ENCODE measurements at places on chromosomes 3 and 15.

DNA sequence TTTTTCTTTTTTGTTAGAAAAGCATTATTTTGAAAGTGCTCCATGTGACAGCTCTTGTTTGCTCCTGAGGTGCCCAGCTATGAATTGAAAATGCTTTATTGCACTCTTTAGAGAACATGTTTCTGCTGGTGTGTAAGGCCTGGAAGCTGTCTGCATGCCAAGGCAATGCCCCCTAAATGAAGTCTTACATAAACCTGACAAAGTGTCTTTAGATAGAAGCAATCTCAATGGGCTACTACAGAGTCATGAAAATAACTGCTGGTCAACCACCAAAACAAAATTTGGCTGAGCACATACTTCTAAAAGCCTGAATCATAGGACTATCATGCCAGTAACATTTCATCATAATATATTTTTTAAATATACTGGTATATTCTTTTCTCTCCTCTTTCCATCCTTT lies 178.7 kb downstream of the THRB start:
- no peak for DNase-seq

GRCh38 chr3:115628075-115628412 lies 4.7 kb downstream of the GAP43 start:
- no peak for DNase-seq

- no peak for DNase-seq
Observed at GRCh38 chr15:80750575-80750974, 28.6 kb upstream of the CEMIP start.

GRCh38 chr3:78906245-78906644 lies 861.6 kb downstream of the ROBO1 start:
- DNase-seq: peak; percentile 40

DNA sequence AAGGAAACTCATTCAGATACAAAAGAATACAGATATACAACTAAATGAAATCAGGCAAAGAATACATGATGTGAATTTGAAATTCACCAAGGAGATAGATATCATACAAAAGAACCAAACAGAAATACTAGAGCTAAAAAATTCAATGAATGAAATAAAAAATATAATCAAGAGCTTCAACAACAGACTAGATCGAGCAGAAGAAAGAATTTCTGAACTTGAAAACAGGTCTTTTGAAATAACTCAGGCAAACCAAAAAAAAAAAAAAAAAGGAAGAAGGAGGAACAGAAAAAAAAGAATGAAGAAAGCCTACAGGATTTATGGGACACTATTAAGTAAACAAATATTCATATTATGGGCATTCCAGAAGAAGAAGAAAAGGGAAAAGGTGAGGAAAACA lies 137.8 kb downstream of the DMXL2 start:
- DNase-seq: no peak

GRCh38 chr3:189999718-190000117 lies 121.0 kb downstream of the P3H2 start:
- DNase-seq: no peak

DNA sequence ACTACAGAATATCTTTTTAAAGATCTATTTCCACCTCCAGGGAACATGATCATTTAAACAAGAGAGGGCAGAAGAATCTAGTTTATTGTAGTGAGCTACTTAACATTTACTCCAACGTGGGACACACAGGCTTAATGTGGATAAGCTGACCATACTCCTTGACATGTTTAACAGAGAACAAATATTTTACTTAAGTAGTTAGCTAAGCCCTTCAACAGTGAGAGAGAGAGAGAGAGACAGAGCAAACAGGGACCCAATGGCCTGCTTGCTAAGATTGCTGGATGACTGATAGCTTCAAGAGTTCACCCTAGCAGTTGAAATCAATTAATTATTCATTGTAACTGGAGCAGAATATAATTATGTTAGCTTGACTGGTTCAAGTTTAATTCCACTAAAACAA lies 158.6 kb downstream of the ADAM10 start:
- no peak for DNase-seq

DNA sequence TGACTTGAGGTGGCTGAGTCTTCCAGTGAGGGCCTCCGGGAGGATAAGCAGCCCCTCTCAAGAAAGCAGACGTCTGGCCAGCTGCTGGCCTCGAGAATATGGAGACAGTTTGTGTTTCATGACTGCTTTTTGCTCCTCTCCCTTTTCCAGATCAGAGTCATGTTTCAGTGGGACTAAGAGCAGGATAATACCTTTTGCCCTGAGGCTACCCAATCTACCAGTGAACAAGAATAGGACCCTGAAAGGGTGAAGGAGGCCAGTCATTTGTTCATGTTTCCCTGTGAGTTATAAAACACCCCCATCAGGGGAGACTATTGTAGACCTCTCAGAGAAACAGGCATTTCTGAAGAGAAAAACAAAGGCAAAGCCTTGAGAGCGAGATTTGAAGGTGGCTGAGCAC lies 137.4 kb downstream of the RYR3 start:
- DNase-seq: no peak

DNA sequence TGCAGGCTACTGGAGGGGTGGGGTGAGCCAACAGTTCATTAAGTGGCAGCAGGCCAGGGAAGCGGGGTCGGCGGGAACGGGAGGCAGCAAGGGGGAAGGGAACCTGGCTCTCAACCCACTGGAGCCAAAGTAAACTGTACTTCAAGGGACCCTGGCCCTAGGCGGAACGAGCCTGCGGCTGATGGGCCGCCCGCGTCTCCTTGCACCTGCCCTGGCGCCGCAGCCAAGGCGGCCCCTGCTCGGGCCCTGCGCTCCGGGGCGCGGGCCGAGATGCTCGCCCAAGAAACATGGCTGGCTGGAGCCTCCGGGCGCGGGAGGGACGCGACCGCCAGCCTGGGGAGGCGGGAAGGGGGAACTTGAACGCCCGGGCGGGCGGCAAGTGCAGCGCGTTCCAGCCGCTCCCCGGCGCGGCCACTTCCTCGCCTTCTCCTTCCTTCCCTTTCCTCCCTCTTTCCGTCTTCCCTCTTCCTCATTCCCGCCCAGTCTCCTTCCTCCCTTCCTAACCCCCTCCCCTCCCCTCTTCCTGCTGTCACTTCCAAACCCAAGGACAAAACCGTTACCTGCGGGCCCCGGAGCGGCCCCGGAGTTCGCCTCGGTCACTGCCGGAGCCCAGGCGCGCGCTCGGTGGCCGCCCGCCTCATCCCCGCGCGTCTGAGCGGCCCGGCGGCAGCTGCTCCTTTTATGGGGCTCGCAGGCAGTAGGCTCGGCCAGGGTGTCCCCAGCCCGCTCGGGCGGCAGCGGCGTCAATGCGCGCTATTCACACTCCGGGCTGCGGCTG lies 489.7 kb downstream of the MAGI1 start:
- peak; percentile 7 for DNase-seq

- no peak for DNase-seq
Observed at GRCh38 chr3:155208183-155208800, 85.2 kb downstream of the STRIT1 start.

DNA sequence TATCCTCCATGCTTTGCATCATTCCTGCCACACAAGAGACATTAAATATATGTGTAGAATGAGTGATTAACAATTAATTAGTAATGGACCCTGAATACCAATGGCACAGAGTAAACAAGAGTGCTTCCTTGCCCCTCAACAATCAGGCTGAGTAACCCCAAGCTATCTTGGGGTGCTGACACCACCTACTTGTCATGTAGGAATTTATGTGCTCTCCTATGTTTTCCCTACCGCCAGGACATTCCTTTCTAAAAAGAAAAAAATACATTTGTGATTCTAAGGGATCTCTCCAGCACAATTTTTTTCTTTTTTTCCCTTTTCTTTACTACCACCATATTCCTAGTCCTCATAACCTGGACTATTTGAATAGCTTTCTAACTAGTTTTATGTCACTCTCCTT lies 449.1 kb downstream of the MFSD1 start:
- no peak for DNase-seq

DNA sequence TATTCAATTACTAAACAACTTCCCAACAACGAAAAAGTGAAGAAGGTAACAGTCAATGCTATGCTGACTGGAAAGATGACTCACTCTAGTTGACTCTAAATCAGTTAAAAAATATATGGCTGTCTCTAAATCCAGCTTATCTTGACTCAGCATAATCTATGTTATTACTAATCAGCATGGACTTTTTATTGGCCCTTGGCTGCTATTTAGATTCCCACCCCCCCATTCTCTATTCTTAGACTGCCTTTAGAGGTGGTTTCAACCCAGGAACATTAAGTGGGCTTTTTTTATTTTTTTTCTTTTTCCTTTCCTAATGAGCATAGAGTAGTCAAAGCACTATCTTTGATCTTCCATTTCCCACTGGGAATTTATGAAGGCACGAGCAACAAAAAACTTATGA lies 1.9 kb downstream of the PCOLCE2 start:
- DNase-seq: no peak

DNA sequence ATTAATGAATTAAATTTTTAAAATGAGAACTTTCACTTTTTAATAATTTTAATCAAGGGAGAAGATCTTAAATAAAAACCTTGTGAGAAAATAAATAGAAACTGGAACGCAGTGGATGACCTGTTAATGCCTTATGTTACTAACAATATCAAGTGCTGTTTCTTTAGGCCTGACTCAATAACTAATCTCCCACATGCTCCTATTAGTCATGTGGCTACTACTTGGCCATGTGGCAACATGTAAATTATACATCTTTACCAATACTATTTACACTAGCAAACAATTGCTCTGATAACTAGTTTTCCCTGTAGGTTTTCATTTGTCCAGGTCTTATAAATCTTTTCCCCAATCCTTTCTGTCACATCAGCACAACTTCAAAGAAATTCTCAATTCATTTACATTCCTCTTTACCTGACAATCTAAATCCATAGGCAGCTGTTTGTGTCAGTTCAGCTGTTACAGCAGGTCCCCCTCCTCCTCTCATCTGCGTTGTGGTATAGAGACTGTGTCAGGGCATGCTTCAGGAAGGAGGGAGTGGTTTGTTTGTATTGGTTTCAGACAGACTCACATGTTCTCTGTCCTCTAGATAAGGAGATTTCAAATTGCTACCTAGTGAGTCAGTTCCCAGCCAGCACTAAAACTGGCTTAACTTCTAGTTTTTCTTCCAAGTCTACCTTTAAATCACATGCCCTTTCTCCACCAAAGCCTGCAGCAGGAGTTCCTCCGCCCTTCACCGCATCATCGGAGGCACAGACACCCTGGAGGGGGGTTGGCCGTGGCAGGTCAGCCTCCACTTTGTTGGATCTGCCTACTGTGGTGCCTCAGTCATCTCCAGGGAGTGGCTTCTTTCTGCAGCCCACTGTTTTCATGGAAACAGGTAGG lies 11.3 kb upstream of the C3orf52 start:
- DNase-seq: peak; percentile 19

- DNase-seq: no peak
Observed at GRCh38 chr3:194201953-194202666, 66.2 kb downstream of the HES1 start.

All from NCI-H2029 (cell line).